ENCODE measurements at places on chromosomes 5 and 9.

GRCh38 chr5:172413601-172414171 lies 40.6 kb downstream of the SH3PXD2B start:
- H3K4me3 ChIP-seq = no peak overlapping the region
- H3K36me3 ChIP-seq = no peaks in the 10 kb centered on the region
- no peaks in the 10 kb centered on the region for H3K27me3 ChIP-seq

DNA sequence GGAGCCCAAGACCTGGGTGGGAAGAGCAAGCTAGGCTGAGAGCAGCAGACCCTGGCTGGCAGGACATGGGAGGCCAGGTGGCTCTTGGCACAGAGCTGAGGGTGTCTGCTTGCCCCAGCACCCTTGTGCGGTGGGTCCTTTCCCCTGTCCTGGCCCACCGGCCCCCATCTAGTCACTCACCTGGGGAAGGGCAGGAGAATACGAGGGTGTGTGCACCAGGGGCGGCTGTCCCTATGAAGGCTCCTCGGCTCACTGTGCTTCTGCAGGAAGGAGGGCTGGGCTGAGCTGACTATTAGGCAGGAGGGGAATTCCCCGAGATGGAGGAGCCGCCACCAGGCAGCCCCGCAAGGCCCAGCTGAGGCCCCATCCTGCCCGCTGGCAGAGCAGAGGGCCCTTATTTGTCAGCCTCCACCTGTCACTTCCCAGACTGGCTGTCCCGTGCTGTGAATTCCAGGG lies 6.1 kb upstream of the TNIP1 start:
- H3K27me3 ChIP-seq = no peaks in the 10 kb centered on the region
- H3K27ac ChIP-seq = peak overlapping the region; percentile 55
- H3K36me3 ChIP-seq = no peaks in the 10 kb centered on the region
- DNase-seq = no peak
- H3K4me3 ChIP-seq = peak overlapping the region; percentile 32

GRCh38 chr5:56244627-56245026 lies 11.5 kb upstream of the ANKRD55 start:
- no peak overlapping the region for H3K27ac ChIP-seq
- no peaks in the 10 kb centered on the region for H3K27me3 ChIP-seq
- H3K4me3 ChIP-seq = no peak overlapping the region
- no peak for DNase-seq
- H3K36me3 ChIP-seq = no peaks in the 10 kb centered on the region
- no peaks in the 10 kb centered on the region for H3K4me1 ChIP-seq

- peaks cover 7% of the 10 kb centered on the region for H3K27me3 ChIP-seq
- no peak overlapping the region for H3K4me3 ChIP-seq
- no peaks in the 10 kb centered on the region for H3K36me3 ChIP-seq
- peaks cover 20% of the 10 kb centered on the region for H3K4me1 ChIP-seq
Observed at GRCh38 chr9:129750013-129750638, 2.7 kb downstream of the PTGES start.

DNA sequence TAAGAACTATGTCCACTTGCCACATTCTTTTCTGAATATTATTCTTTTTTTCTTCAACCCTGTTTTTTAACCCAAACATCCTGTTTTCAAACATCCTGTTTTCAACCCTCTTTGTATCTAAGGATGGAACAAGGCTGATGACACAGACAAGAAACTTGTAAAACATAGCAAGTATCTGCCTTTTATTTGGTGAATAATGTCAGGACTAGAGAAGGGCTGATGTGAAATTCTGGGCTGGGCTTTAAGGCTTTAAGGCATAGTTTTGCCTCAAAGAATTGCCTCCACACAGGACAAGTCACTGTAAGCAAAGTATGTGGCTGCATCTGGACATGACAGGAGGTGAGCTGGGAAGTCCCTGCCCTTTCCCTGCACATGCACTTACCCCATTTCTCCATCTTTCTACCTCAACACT lies 42.5 kb upstream of the RIC1 start:
- no peak for DNase-seq
- no peak overlapping the region for H3K4me3 ChIP-seq
- no peaks in the 10 kb centered on the region for H3K27me3 ChIP-seq
- no peak overlapping the region for H3K27ac ChIP-seq
- H3K36me3 ChIP-seq = no peaks in the 10 kb centered on the region

Measured in lower lobe of right lung (tissue), 2 donors.